ENCODE measurements at places on chromosomes 5 and 9.
A peak's percentile ranks its signal among the peaks of the same experiment; 100 is the strongest.

DNA sequence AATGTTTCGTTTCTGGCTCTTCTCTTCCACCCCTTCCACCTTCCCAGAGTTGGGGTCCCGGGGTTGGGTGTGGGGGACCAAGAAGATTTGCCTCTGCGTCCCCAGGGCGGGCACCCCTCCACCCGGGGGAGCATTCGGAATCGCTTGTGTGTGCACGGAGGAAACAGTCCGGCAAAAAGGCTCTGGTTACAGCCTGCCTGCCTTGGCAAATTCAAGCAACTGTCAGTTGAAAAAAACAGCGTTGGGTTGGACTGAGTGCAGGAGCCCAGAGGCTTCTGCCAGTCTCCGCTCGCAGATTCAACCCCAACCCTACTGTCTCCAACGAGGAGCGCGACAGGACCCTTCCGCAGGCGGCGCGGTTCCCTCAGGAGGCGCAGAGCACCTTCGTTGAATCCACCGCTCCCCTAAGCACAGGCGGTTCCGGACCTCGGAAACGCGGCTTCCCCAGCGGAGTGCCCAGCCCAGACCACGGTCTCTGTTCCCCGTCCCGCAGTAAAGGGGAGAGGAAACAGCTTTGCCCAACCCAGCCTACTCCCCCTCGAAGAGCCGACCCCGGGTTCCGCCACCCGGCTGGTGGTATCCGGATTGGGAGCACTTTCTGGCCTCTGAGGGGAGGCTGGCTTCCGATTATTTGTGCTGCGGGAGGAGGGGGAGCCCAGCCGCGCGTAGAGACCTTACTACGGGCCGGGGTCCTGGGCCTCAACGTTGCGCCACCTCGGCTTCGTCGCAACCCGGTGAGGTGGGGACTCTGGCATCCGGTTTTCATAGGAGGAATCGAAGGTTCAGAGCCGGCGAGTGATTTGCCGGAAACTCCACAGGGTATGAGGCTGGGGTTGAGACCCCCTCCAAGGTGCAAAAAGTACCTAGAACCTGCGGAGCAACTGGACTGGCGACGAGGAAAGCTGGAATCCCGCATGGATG, 9.6 kb downstream of the LHX6 start:
- peak; percentile 34 for DNase-seq

DNA sequence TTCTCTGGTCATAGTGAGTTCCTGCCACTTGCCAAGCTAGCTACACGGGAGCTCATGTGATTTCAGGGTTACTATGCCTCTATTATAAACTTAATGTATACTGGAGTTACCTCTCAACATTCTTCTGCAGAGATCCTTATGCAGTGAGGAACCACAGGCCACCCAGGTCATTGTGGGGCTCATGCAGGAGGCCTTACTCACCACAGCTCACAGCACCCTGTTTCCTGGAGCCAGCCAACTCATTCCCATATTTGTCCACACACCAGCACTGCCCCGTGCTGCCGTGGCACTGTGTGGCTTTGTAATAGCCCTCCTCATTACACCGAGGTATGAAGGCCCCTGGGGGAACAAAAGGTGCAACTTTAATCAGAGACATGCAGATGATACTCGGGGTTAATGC, 520.0 kb downstream of the SPOCK1 start:
- no peak for DNase-seq

- DNase-seq, result no peak
Observed at GRCh38 chr9:89339807-89340206, 21.5 kb downstream of the SECISBP2 start.

DNA sequence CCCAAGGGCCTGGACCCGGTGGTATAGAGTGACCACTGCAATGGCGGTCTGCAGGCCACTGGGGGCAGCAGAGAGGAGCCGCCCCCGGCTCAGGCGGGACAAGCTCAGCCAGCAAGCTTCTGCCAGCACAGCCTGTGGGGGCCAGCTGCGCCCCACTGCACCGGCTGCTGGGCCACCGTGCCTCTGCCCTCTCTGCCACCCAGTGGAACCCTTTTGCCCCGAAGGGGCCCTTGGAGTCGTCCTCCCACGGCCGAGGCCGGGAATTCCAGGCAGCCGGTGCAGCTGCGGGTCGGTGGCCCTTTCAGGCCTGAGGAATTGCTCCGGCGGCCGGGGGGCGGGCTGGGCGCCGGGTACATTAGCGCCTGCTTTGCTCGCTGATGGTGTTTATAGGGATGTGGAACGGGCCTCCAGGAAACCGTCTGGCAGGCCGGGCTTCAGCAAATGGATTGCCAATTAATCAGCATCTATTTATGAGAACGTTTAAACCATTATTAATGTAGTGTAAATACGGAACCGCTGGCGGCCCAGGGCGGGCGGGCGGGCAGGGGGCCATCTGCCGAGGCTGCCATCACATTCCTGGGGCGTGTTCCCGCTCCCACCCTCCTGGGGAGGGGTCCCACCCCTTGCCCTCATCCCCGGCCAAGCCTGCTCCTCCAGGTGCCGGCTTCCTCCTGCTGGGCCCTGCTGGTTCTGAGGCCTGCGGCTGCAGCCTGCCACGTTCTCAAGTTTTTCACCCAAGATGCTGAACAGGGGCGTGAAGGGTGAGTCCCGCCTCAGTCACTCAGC, 127.4 kb downstream of the BARX1 start:
- peak; percentile 93 for DNase-seq

DNA sequence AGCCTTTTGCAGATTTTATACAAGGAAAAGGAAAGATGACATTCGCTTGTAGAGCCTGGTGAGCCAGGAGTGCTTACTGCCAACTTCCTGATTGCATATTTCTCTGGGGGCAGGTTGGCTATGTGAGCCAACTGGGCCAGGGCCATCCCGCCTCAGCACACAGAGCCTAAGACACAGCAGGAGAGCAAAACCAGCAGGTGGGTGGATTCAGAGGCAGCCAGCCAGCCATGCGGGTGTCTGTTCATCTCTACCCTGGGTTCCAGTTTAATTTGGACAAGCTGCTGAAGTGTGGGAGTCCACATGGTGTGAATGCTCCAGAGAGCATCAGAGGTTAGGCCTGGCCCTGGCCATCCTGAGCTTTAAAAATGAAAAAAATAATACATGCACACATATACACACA, 291.4 kb downstream of the ARHGEF28 start:
- DNase-seq, result peak; percentile 29

- DNase-seq, result no peak
Observed at GRCh38 chr9:35548571-35548970, 56.5 kb upstream of the TESK1 start.

DNA sequence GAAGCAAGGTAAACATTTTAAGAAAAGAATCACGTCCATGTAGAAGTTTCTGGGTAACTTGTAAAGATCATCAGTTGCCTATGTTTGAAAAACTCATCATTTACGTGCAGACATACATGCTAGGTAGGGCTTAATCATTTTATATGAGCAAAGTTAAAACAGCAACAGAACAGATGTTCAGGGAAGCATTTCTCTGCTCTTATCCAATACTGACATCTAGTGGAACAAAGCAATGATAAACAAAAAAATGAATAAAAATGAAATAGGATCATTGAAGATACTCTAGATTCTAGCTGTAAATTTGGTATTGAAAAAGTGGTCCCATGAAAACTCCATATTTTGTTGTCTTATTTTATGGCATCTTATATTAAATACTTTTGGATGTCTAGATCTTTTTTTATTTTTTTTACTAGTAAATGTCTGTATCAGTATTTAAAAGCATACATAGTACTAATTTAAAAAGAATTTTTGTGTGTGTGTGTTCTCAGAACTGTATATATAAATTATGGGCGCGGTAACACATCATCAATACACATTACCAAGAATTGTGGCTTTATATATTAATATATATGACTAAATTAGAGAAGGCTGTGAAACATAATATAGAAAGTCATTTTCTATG, 1050.2 kb downstream of the CDH12 start:
- peak; percentile 51 for DNase-seq

- no peak for DNase-seq
Observed at GRCh38 chr9:69151506-69151905, 22.6 kb upstream of the TJP2 start.

DNA sequence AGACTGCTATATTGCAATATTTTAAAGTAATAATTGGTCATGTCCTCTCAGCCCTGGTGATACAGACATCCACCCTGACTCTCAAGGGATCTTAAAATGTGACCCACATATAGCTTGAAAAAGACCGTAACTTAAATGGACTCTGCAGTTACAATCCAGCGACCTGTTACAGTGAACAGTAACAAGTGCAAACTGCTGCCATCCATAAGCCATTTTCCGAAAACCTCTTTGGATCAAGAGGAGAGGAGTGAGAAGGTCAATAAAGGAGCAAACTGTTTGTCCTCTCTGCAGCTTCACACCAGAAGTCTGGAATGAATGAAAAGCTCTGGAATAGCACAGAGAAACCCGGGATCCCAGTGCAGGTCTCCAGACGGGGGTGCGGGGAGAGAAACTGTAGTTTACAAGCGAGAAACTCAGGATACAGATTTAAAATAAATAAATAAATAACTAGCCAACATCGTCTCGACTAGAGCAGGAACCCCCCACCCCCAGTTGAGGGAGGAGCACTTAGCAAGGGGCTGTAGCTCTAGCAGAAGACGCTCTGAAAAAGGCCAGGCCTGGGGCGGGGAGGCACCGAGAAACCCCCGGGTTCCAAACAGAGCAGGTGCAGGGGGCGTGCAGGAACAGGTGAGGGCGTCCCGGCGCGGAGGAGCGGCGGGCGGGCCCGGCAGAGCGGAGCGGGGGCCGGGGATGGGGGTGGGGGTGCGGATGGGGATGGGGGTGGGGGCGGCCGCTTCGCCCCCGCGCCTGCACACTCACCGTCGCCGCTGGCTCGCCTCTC, 572 bp downstream of the ZDHHC21 start:
- DNase-seq, result no peak

- DNase-seq, result no peak
Observed at GRCh38 chr5:126720369-126720768, 56.6 kb upstream of the LMNB1 start.

- no peak for DNase-seq
Observed at GRCh38 chr5:149355688-149356087, 2.2 kb upstream of the PCYOX1L start.

DNA sequence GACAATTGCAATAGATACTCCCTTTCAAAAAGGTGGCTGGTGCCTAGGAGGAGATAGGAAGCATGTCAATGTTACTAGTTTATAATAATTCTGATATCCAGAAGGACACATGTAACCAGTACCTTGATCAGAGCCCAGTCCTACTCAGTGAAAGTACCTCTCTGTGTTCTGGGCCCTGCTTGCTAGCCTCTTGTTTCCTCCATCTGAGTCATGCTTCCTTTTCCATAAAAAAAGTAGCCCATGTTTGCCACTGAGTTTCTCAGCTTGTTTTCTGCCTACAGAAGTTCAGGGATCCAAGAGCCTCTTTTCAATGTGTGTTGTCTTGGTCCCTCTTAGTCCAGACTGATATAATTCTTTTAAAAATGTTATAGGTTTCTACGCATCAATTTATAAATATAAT, 149.0 kb downstream of the SSBP2 start:
- peak; percentile 8 for DNase-seq

DNA sequence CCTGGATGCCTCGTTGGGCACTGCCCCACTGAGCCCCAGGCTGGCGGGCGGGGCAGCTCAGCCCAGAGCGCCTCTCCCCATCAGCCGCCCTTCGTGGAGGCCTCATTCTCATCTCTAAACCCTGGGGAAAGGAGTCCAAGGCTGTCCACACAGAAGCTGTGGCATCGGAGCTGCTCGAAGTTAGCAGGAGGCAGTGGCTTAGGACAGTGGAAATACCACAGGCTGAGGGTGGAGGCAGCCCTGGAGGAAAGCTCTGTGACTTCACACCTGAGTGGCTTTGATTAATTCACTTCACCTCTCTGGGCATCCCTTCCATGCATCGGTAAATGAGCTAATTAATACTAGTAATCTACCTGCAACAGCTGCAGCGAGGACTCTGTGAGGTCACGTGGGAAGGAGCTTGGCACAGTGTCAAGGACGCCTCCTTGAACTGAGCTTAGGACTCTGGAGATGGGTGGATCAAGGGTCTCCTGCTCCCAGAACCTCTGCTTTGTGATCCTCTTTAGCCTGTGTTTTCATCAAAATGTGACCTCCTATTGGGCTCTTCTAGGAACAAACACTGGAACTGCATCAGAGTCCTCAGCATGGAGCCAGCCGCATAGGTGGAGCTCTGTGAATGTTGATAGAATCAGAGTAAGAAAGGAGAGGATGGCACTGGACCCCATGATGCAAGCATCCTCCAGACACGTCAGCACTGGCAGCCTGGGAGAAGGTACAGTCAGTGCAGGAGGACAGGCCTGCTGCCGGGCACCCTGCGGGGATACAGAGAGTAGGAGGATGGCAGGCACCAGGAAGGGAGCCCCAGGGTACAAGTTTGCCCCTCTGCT, 842 bp upstream of the ANGPTL2 start:
- DNase-seq, result no peak

DNA sequence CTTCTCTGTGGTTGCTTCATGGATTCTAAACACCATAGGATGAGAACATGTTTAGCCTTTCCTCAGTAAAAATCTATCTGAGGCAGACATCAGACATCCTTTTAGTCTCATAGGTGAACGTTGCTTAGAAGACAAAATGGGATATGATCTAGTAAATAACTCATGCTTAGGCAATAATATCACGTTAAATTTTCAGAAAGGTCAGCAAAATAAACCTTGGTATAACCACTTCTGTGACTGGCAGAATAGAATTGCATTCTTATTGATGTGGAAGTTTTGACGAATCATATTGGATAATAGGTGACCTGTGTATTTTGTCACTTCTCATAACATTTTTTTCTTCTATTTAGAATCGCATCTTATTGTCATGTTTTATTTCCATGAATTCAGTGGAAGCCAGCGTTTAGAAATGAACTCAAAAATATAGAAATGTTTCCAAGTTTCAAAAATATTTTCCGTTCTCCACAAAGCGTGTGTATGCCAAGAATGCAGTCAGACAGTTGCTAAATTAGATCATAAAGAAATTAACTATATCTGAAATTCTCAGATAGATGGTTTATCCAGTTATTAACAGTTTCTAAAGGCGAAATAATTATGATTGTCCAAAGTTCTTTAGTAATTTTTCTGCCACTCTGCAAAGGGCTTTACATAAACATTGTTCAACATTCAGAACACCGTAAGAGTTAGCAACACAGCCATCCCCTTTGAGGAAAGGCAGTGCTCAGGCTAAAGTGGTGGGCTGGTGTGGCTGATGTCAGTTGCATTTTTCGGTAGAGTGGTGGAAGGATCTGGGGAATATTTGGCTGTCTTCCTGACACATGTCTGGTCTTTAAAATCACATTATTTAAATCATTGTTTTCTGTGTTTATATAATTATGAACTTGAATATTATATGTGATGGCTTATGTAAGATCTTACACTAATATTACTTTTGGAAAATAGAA, 827.2 kb downstream of the MTRR start:
- no peak for DNase-seq

DNA sequence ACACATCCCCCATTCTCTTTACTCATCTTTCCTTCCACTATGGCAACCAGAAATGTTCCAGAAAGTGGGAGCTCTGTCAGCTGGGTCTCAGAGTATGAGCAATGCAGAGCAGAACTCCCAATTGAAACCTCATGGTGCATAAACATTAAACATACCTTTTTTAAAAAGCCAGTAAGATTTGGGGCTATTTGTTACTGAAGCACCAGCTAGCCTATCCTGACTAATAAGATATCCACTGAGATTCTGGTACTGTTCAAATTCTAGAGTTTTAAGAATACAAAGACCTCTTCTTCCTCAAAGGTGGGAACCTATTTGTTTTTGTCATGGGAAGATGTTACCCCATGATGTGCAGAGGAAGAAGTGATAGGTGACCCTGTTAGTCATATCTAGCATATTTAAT, 46.1 kb upstream of the EGFLAM start:
- DNase-seq, result no peak

Data from GM03348 (cell line).